Activated T-helper 1 cell treated with anti-CD3 and anti-CD28 coated beads, Interleukin-12 subunit alpha, Interleukin-12 subunit beta, Interleukin-2, Interleukin-4 antibody, amounts not matched to agents 30 ng/mL and 10 ng/mL and 1 ng/mL, durations not matched to agents 14 hours and 24 hours and 36 hours (primary cell): ENCODE measurements at places on chromosomes 4 and X. TPM values are rescaled to one million over a fixed set of nuclear protein-coding genes. Genes with fewer than 3 reads are reported as not detected.

Gene SPATA4
- not detected in 2 replicates for total RNA-seq

GRCh38 chrX:123983240-123983639, 21.7 kb downstream of the STAG2 start:
- no peak overlapping the region for H3K27ac ChIP-seq
- no peaks in the 10 kb centered on the region for H3K27me3 ChIP-seq
- peaks cover 25% of the 10 kb centered on the region for H3K4me1 ChIP-seq
- DNase-seq: no peak

Gene PCSK1N
- total RNA-seq: 0.36 and 0.42 TPM in 2 replicates

Gene CFAP99
- total RNA-seq: not detected in 2 replicates

Gene DCUN1D4
- total RNA-seq: 29.7 and 40.7 TPM in 2 replicates

GRCh38 chr4:7398104-7398423, 36.7 kb downstream of the PSAPL1 start:
- H3K4me3 ChIP-seq: no peak overlapping the region
- no peak for DNase-seq
- H3K4me1 ChIP-seq: no peaks in the 10 kb centered on the region
- no peak overlapping the region for H3K27ac ChIP-seq
- H3K27me3 ChIP-seq: peaks cover 6% of the 10 kb centered on the region

DNA sequence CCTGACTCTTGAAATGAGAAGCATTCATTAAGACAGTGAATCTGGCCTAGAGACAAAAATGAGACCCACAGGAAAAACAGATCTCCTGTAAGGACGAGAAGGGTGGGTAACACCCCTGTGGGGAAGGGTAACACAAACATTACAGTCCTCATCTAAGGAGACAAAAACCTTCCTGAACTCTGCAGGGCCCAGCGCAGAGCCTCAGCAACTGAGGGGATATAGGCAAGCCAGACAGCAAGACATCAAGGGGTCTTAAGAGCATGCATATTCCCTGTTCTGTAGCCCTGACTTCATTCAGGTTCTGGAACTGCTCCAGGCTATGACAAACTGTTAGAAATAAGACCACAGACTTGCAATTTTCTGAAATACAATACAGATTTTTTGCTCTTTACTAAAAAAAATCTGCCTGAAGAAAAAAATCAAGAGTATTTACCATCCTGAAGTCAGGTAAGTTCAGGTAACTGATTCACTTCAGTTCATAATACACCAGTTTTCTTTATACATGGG, 15.5 kb downstream of the COX18 start:
- H3K4me1 ChIP-seq: peaks cover 7% of the 10 kb centered on the region
- no peak overlapping the region for H3K4me3 ChIP-seq
- no peak overlapping the region for H3K27ac ChIP-seq
- H3K27me3 ChIP-seq: no peaks in the 10 kb centered on the region

DNA sequence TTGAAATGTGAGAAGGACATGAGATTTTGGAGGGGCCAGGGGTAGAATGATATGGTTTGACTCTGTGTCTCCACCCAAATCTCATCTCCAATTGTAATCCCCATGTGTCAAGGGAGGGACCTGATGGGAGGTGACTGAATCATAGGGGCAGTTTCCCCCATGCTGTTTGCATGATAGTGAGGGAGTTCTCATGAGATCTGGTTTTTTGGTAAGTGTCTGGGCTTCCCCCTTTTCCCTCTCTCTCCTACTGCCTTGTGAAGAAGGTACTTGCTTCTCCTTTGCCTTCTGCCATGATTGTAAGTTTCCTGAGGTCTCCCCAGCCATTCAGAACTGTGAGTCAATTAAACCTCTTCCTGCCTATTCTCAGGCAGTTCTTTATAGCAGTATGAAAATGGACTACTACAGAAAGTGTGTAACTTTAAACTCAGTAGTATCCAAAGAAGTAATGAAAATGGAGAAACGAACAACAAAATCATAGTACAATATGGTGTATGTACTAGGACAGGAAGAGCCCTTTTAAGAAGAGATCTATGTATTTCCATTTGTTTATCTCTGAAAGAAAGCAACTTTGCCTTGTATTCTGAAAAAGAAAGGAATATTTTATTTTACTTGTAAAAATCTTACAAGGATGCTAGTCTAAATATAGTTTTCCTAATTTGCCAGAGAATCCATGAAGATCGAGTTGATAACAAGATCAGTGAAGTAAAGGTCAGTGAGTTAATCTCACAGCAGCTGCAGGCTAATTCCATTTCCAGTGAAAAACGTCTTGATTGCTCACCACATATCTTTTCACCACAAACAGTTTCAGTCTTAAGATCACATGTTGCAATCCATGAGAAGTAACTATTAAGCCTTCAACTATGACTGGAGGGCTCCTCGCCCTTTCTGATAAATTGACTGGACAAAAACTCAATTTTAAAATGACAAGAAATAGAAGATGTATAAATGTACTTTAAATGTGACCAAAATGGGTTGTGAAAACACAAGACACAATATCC, 20.5 kb downstream of the PKD2 start:
- H3K27me3 ChIP-seq: no peaks in the 10 kb centered on the region
- H3K36me3 ChIP-seq: peaks cover 37% of the 10 kb centered on the region
- DNase-seq: no peak
- H3K27ac ChIP-seq: no peak overlapping the region
- H3K4me3 ChIP-seq: no peak overlapping the region

Gene SSX3
- not detected in 2 replicates for total RNA-seq

DNA sequence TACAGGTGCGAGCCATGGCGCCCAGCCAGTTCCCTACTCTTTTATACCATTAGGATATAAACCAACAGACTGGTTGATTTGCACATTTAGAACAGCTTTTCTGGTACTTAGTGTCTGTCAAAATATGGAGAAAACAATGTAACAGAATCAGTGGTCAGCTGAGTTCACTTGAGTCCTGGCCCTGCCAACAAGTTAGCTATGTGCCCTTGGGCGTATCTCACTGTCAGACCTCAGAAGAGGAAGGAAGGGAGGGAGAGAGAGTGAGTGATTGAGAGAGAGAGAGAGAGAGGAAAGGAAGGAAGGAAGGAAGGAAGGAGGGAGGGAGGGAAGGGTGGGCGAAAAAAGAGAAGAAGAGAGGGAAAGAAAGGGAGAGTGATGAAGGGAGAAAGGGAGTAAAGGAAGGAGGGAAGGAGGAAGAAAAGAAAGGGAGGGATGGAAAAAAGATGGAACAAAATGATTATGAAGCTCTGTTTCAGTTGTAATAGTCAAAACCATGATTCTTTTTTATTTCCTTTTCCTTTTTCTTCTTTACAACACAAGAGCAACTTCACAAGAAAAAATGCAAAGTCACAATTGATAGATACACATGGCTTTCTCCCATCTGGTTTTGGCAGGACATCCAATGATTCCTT, 55.7 kb upstream of the PDGFRA start:
- peaks cover 4% of the 10 kb centered on the region for H3K27me3 ChIP-seq
- H3K36me3 ChIP-seq: no peaks in the 10 kb centered on the region
- no peaks in the 10 kb centered on the region for H3K4me1 ChIP-seq
- no peak for DNase-seq

Gene MAGEE2
- not detected in 2 replicates for total RNA-seq

DNA sequence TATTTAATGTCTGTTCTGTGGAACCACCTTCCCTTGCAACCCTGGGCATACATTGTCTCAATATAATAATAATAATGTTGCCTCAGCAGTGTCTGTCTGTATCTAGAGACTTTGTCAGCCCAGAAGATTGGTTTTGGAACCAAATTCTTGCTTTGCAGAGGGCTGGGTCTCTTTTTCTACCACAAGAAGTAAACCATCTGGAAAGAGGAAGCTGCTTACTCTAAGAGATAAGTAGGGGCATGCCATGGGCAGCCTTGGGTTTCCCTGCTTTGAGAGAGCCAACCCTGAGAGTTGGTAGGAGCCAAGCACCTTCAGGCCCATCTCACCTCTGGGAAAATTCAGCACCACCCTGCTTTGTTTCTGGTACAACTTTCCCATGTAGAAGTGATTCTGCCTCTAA, 27.0 kb downstream of the TMEM31 start:
- H3K27ac ChIP-seq: no peak overlapping the region
- no peak overlapping the region for H3K4me3 ChIP-seq

GRCh38 chrX:149296092-149296491, 209.0 kb downstream of the IDS start:
- no peak overlapping the region for H3K27ac ChIP-seq
- H3K4me1 ChIP-seq: no peaks in the 10 kb centered on the region
- no peak for DNase-seq

DNA sequence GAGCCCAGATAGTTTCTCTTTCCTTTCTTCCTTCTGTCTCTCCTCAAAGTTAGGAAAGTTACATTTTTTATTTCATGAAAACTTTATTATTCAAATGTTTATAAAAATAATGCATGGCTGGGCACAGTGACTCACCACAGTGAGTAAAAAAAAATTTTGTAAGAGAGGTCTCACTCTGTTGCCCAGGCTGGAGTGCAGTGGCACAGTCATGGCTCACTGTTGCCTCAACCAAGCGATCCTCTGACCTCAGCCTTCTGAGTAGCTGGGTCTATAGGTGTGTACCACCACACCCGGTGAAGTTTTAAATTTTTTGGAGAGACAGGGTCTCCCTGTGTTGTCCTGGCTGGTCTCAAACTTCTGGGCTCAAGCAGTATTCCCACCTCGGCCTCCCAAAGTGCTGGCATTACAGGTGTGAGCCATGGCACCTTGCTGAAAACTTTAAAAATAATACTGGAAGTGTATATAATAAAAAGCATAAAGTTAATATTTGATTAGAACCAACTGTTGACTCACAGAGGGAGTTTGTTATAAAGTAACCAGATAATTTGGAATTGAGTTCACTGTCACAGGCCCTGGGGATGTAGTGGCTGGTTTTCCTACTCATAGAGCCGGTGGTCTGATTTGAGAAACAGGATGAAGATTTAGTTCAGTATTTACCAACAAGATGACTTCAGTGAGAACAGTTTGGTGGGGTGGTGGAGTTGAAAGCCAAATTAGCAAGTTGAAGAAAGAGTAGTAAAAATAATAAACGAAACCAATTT, 18.0 kb downstream of the CMC4 start:
- DNase-seq: no peak
- H3K4me3 ChIP-seq: no peak overlapping the region
- peak overlapping the region; percentile 22 for H3K27ac ChIP-seq

- H3K36me3 ChIP-seq: no peaks in the 10 kb centered on the region
- DNase-seq: no peak
- H3K27me3 ChIP-seq: no peaks in the 10 kb centered on the region
- H3K4me1 ChIP-seq: peaks cover 23% of the 10 kb centered on the region
- H3K27ac ChIP-seq: no peak overlapping the region
- H3K4me3 ChIP-seq: no peak overlapping the region
These were observed 7.2 kb upstream of the TSPYL2 start for GRCh38 chrX:53075011-53075410.

Gene RRH
- 0.13 TPM in 1 of 2 replicates, not detected in the other for total RNA-seq

Gene MTNR1A
- not detected in 2 replicates for total RNA-seq

- no peak overlapping the region for H3K27ac ChIP-seq
- H3K36me3 ChIP-seq: no peaks in the 10 kb centered on the region
- no peaks in the 10 kb centered on the region for H3K4me1 ChIP-seq
These were observed 661.2 kb upstream of the TENM3 start for GRCh38 chr4:181581983-181582382.

GRCh38 chr4:158315706-158316105, 105.4 kb downstream of the TMEM144 start:
- H3K27ac ChIP-seq: no peak overlapping the region
- DNase-seq: no peak

Gene CNKSR2
- total RNA-seq: 7.4 and 9.1 TPM in 2 replicates

- peaks cover 31% of the 10 kb centered on the region for H3K4me1 ChIP-seq
- H3K4me3 ChIP-seq: peak overlapping the region; percentile 88
- H3K27ac ChIP-seq: peak overlapping the region; percentile 90
- H3K36me3 ChIP-seq: peaks cover 19% of the 10 kb centered on the region
- no peak for DNase-seq
These were observed 1.0 kb upstream of the SUV39H1 start for GRCh38 chrX:48695534-48695896.

DNA sequence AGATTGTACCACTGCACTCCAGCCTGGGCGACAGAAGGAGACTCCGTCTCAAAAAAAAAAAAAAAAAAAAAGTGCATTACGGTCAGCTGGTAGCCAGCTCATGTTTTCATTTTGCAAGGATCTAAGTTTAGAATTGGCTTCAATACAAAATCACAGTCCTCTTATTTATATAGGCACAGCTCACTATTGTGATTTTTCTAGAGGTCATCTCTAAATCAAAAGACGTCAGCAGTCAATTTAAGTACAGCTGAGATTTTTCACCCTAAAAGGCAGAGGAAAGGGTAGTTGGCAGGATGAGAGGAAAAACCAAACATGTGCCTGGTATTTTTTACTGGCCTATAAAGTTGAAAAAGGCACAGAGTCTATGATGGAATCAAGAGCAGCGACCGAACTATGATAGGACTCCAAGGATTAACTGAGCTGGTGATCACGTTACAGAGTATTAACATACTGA, 30.8 kb downstream of the ASB5 start:
- DNase-seq: no peak
- no peak overlapping the region for H3K27ac ChIP-seq

DNA sequence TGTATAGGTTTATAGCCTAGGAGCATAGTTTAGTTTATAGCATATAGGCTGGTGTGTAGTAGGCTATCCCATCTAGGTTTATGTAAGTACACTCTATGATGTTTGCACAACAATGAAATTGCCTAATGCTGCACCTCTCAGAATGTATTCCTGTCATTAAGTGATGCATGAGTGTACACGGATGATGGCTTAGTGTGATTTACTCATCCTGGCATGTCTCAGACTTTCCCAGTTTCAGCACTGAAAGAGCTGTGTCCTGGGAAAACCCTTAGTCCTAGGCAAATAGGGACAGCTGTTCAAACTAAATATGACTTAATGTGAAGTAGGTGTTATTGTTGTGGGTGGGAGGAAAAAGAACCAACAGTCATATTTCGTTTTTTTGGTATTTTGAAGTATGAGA, 264.9 kb upstream of the MAGEB18 start:
- H3K27me3 ChIP-seq: no peaks in the 10 kb centered on the region
- no peak overlapping the region for H3K27ac ChIP-seq
- DNase-seq: no peak
- no peaks in the 10 kb centered on the region for H3K4me1 ChIP-seq
- no peaks in the 10 kb centered on the region for H3K36me3 ChIP-seq

- H3K4me3 ChIP-seq: no peak overlapping the region
- H3K36me3 ChIP-seq: no peaks in the 10 kb centered on the region
- H3K4me1 ChIP-seq: no peaks in the 10 kb centered on the region
- H3K27ac ChIP-seq: no peak overlapping the region
- no peak for DNase-seq
These were observed 86.1 kb downstream of the MAGEB10 start for GRCh38 chrX:27893871-27894270.

- no peak for DNase-seq
- H3K4me1 ChIP-seq: peaks cover 21% of the 10 kb centered on the region
- peaks cover 16% of the 10 kb centered on the region for H3K27me3 ChIP-seq
- H3K4me3 ChIP-seq: no peak overlapping the region
- no peak overlapping the region for H3K27ac ChIP-seq
These were observed 93.6 kb upstream of the NAP1L5 start for GRCh38 chr4:88791274-88791673.

GRCh38 chr4:57103051-57103450, 7.1 kb downstream of the IGFBP7 start:
- DNase-seq: no peak
- H3K4me3 ChIP-seq: no peak overlapping the region

- DNase-seq: no peak
- H3K4me1 ChIP-seq: peaks cover 52% of the 10 kb centered on the region
- H3K27me3 ChIP-seq: no peaks in the 10 kb centered on the region
- no peak overlapping the region for H3K4me3 ChIP-seq
- H3K36me3 ChIP-seq: peaks cover 12% of the 10 kb centered on the region
These were observed 7.3 kb downstream of the SEC24B start for GRCh38 chr4:109440948-109441347.

GRCh38 chr4:127145006-127145540, 487.7 kb upstream of the INTU start:
- no peaks in the 10 kb centered on the region for H3K4me1 ChIP-seq
- no peaks in the 10 kb centered on the region for H3K36me3 ChIP-seq
- DNase-seq: no peak
- no peaks in the 10 kb centered on the region for H3K27me3 ChIP-seq
